ENCODE measurements at places on chromosomes 5 and 9.

DNA sequence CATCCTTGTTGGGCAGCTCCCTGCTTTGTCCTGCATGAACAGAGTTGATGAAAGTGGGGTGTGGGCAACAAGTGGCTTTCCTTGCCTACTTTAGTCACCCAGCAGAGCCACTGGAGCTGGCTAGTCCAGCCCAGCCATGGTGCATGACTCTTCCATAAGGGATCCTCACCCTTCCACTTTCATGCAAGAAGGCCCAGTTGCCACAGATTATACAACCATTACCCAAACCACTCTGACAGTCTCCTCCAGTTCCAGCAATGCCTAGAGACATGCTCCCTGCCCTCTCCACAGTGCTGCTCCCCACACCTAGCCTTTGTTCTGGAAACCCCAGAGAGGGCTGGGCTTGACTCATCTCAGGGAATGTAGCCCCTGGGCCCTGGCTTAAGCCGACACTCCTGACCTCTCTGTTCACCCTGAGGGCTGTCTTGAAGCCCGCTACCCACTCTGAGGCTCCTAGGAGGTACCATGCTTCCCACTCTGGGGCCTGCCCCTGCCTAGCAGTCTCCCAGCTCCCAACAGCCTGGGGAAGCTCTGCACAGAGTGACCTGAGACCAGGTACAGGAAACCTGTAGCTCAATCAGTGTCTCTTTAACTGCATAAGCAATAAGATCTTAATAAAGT lies 3.9 kb downstream of the SLC35A4 start:
- DNase-seq: no peak

GRCh38 chr9:125189011-125189360 lies 617 bp downstream of the PPP6C start:
- no peak for DNase-seq

GRCh38 chr5:176564002-176564401 lies 14.9 kb downstream of the CDHR2 start:
- DNase-seq: no peak

- no peak for DNase-seq
Observed at GRCh38 chr5:98339141-98339848, 434.2 kb upstream of the RGMB start.

GRCh38 chr9:34863426-34863825 lies 94.7 kb upstream of the PHF24 start:
- DNase-seq: no peak

- peak; percentile 56 for DNase-seq
Observed at GRCh38 chr9:125674981-125675973, 31.7 kb downstream of the MAPKAP1 start.

- no peak for DNase-seq
Observed at GRCh38 chr9:91867740-91868139, 82.3 kb downstream of the ROR2 start.
